ENCODE measurements at places on chromosomes 1 and 21.

DNA sequence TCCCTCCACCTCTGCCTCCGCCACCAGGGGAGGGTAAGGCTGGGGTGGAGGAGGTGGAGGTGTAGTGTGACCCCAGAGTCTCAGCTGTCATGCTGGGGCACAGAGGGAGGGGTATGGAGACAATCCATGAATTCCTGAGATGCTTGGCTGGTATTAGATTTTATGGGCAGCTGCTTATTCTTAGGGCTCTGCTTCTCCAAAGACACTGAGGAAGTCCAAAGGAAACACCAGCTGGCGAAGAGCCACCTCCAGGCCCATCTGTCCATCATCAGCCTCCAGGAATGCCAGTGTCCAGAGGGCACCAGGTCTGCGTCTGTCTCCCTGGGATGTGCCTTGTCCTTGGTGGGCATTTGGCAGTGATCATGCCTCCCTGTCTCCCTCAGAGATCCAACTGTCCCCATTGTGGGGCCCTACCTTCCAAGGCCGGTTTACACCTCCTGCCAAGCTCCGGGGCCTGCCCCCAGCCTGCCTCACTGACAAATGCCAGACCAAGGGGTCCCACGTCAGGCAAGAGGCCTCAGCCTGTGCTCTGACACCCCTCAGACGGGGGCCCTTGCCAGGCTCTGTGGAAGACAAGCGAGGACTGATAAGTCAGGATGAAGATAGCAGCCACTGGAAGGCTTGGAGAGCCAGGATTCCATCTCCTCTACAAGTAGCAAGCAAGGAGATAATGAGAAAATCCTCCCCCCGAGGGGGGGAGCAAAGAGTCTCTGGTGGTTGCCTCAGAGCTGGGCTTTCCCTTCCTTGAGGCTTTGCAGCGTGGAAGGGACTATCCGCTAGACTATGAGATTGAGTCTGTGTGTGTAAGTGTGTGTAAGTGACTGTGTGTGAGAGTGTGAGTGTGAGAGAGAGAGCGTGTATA is 1.6 kb downstream of the TNNI1 start:
- no peak for DNase-seq

GRCh38 chr1:160637821-160638539 is 8.9 kb downstream of the SLAMF1 start:
- DNase-seq = no peak

DNA sequence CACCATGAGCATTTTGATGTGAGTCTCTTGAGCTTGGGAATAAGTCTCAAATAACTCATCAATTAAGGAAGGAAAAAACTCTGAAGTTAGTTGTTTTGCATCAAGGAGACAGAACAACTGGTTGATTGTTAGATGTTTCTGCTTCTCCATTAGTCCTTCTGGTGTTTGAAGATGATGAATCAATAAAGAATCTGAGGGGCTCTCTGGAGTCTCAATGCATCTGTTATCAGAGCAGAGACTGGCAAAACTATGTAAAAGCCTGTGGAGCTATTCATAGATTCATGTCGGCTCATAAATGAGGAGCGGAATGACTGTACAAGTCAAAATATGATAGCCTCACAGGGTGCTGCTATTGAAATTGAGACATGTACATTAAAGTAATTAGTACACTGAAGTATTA is 73.3 kb upstream of the ZC3H11B start:
- DNase-seq = no peak

GRCh38 chr1:3902571-3903091 is 2.6 kb upstream of the C1orf174 start:
- DNase-seq = no peak

- no peak for DNase-seq
Observed at GRCh38 chr1:196623079-196623478, 14.8 kb upstream of the KCNT2 start.

DNA sequence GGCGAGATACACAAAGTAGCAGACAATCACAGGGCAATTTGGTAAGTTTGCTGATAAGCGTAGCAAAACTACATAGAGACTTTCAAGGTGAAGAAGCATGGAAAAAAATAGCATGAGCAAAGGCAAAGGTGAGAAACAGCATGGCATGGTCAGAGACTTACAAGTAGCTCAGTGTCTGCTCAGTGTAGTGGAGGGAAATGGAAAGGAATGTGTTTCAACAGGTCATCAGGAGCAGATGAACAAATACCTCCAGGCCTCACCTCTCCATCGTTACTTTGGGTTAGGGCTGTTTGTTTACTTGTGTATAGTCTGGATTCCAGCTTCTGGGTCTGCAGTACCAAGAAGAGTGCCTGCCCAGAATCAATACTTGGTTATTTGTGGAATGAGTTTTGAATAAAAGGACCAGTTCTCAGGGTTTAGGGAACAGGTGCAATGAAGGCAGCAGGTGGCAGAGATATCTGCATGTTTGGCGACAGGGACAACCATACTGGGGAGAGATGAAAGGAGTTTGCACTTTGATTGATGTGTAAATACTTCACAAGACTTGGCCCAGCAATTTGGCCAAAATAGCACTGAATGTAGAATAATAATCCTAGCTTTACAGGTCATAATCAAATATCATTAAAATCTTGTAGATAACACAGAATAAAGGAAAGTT is 97.0 kb upstream of the FGGY start:
- no peak for DNase-seq

GRCh38 chr1:96634883-96635282 is 86.7 kb upstream of the PTBP2 start:
- no peak for DNase-seq

GRCh38 chr1:63189677-63190076 is 132.7 kb upstream of the FOXD3 start:
- no peak for DNase-seq

DNA sequence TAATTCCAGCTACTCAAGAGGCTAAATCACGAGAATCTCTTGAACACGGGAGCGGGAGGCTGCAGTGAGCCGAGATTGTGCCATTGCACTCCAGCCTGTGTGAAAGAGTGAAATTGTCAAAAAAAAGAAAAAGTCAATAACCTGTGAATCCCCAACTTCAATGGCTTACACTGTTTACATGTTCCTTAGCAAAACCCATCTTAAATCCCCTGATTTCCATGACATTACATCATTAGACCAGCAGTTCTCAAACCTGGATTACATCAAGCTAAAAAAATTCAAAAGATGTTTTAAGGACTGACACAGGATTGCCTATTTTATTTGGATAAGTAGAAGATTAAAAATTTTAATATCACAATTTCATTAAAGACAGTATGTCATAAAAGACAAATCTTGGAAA is 12.4 kb downstream of the GPBP1L1 start:
- DNase-seq = no peak

DNA sequence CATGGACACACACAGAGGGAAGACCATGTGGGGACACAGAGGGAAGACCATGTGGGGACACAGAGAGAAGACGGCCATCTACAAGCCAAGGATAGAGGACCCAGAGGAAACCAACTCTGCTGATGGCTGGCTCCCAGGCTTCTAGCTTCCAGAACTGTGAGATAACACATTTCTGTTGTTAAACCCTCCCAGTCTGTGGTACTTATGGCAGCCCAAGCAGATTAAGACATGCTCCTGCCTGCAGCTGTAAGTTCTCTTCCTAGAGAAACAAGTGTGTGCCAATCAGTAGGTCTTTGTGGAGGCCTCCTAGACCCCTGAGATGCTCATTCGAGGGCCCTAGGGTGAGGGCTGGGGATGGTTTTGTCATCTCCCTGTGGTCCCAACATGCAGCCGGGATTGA is 2.7 kb downstream of the AGT start:
- DNase-seq = no peak

GRCh38 chr1:89918127-89918793 is 76.7 kb upstream of the ZNF326 start:
- no peak for DNase-seq

DNA sequence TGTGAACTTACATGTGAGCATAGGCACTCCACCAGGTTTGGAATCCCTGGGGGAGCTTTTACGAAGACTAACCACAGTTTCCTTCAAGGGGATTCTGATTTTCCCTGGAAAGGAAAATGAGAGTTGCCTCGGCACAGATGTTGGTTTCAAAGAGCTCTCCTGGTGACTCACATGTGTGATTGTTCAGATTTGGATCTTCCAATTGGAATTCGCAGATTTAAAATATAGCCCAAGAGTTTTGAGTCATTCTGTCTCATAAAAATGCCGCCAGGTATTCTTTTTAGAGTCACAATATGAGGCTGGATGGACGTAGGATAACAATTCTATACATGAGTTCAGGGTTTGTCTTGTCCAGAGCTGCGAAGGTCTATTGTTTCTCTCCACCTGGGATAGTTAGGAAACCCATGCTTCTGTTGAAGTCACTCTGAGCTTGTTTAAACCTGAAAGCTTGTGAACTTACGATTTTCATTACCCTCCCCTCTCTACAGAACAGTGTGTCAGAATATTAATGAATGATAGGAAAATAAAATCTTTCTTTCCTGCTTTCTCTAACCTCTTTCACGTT is 64.9 kb downstream of the TGFB2 start:
- no peak for DNase-seq

- no peak for DNase-seq
Observed at GRCh38 chr1:86394416-86394815, 1.7 kb downstream of the ODF2L start.

DNA sequence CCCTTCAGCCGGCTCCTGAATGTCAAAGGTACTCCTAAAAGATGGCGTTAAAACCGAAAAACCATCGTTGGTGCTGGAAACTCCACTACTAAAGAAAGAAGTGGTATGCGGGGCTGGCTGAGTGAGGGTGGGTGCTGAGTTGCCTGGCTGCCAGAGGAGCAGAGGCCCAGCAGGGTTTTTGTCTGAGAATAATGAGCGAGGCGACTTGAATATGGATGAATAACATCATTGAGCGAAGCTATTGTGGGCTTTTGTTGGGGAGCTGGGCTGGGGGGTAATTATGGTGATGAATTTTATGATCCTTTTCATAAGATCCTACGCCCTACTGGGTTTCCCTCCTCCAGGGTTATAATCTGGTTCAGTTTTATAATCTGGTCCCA is 2.0 kb downstream of the PDPN start:
- no peak for DNase-seq

GRCh38 chr1:99738858-99739465 is 27.5 kb downstream of the FRRS1 start:
- no peak for DNase-seq

- DNase-seq = no peak
Observed at GRCh38 chr21:15893902-15894301, 164.1 kb downstream of the USP25 start.

DNA sequence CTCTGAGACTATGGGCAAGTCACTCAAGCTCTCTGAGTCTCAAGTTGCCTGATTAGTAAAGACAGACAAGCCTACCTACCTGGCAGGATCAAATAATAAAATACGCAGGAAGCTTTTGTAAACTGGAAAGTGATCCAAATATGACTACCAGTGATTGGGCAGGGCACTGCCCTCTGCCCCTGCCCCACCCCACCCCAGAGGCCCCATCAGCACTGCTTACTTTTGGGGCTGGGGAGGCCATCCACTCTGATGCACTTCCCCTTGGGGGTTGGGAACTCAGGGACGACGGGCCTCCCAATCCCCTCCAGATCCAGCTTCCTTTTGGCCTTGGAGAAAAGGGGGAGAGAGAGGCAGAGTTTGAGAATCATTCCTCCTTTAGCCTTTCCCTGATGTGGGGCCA is 6.9 kb downstream of the E2F2 start:
- no peak for DNase-seq

DNA sequence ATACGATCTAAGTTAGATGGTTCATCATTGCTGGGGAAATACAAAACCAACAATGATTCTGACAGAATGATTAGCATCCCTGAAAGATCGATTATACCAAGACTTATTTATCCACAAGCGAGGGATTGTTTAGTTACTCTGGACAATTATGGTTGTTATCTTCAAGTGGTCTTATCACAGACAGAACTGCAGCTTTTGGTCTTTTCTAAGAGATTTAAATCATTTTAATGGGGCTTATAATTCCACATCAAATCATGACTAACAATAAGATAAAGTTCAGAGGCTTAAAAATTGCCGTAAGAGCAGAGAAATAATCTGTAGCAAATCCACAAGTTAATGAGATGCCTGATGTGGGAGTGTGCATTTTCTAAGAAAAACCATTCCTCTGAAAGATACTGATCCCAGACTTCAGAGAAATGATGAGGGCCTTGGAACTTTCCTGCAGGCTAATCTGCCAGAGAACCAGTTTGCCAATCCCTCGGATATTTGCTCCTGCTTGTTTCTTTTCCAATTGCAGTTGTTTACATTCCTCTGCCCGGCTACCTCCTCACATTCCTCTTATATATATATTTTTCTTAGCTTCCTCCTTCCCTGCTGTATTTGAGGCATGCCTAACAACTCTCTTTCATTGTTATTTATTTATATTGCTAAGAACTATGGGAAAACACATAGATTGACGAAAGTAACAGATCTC is 134.8 kb downstream of the BACH1 start:
- DNase-seq = no peak

- no peak for DNase-seq
Observed at GRCh38 chr1:85109475-85109874, 61.2 kb upstream of the MCOLN3 start.

DNA sequence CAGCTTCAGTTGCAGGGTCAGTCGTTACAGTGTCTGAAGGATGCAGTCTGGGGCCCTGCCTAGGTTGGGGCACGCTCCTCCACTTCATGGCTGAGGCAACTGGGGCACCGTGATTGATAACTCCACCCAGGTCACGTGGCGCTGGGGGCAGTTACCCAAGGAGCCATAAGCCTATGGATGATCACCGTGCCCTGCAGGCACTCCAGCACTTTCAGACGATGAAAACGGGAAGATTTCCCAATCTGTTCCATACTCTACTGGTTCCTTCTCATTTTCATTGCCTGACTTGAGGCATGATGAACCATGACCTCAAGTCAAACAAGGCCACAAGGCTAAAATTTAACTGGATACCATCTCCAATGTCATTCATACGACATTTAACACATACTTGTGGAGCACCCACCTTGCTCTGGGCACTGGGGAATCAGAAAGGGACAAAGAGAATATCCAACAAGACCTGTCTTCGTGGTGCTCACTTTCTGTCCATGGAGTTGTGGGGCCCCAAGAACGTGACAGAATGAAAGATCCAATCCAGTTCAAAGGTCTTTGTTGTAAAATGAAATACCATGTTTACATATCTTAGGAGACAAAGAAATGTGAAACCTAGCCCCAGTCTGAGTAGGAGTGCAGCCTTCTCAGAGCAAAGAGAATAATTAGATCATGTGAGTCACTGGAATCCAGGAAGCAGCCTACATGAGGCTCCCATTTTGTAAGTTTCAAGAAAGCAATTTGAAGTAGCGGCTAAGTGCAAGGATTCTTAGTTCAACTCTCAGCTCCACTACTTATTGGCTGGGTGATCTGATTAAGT is 39.4 kb upstream of the SPOCD1 start:
- DNase-seq = no peak

DNA sequence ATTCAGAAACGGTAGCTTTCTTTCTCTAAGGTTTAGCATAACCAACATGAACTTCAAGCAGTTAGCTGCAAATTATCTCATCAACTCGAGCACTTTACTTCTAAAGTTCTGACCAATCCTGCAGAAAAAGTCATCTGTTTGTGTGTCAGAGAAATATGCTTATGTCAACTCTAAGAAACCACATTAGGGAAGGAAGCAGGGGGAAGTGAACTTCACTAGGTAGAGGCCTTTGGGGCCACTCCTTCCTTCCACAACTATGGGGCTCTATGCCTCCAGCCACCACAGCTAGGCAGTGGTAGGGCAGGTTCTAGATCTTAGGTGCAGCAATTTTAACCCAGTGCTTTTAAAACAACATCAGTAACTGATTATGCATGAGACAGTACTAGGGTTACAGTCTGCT is 375.9 kb downstream of the DSCAM start:
- no peak for DNase-seq
